Fibroblast of villous mesenchyme (primary cell): ENCODE measurements at places on chromosomes 1 and 21.

DNA sequence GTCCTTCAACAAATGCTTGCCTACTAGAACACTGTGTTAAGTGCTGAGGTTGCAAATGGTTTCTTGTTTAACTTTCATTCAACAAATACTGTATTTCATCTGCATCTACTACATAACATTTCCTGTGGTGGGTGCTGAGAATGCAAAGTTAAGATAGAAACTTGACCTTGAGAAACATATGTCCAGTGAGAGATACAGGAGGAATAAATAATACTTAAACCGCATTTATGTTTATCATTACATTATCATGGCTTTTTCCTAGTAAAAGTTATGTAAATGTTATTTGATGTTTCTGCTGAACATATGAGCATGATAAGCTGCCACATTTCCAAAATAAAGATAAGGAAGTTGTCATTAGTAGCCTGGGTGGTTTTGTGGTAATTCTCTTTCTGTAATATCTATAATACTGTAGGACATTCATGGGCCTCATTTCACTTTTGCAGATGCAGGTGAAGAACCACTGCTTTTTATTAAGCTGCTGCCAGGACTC lies 590.4 kb downstream of the PLPP3 start:
- DNase-seq, result peak; percentile 77

GRCh38 chr1:209895709-209896108 lies 42.3 kb upstream of the SYT14 start:
- DNase-seq, result peak; percentile 62

GRCh38 chr21:31282095-31282709 lies 61.9 kb downstream of the TIAM1 start:
- DNase-seq, result peak; percentile 85

DNA sequence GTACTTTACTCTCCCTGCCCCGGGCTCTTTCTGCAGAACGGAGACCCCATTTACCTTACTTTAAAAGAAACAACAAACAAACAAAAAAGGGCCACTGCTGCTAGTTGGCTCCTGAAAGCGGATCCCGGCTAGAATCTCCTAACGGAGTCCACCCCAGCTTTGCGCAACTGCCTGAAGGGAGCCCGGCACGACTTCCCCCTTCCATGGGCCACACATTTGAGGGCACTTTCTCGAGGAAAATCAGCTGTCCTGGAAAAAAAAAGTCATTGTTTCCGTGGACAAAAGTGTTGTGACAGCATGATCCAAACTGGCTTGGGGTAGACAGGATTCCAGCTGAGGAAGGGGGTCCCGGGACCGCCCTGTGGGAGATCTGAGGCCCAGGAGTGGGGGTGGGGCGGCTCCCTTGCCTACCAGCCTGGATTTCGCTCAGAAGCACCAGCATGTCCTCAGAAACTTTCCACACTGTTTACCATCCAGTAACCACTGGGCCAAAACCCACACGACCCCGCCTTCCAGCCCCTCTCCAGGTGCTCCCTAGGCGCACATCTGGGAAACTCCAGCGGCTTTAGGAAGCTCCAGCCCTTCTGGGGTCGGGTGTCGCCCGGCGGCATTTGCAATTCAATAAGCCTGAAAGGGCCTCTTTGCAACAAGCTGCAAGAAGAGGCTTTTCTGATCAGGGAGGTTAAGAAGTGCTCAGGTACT lies 4.8 kb downstream of the RIPK4 start:
- no peak for DNase-seq

DNA sequence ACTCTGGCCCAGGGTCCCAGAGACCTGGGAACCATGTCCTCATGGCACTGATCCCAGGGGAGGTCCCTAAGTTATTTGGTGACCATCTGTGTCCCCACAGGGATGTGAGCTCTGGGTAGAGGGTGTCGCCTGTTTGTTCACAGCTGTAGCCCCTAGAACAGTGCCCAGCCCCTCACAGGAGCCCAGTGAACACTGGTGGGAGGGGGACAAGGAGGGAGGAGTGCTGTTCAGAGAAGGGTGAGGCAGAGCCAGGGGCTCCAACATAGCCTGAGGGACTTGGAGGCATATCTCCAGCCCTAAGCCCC lies 450.4 kb downstream of the MATN1 start:
- no peak for DNase-seq
